ENCODE measurements at places on chromosomes 2 and 18.

DNA sequence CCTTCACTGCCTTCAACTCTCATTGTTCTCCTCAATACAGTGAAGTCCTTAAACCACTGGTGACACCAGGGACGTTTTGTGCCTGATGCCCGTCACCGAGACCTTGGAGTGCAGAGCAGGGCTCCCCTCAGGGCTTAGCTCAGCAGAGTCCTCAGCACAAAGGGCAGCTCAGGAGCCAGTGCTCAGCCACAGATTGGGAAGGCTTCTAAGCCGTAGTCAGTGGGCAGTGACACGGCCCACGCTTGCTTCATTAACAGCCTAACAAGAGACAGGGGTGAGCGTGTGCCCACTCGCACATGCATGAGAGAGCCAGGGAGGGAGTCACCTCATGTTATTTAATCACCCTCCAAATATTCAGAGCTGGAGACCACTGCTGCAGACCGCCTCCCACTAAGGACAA is 137.5 kb downstream of the SH3RF3 start:
- no peak for DNase-seq

DNA sequence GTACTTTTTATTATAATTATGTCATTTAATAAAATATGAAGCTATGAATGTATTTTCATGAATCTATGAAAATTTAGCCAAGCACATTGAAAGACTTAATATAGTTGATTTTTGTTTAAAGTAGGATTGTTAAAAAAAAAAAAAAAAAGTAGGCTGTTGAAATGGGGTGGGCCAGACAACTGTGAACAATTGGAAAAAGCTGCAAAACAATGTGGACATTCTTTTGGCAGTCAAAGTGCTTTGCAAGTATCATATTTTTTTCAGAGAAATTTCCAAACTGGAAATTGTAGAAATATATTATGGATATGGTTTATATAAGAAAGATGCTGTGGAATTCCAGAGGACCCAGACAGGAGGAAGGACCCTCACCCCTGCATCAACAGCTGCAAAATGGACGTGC is 82.1 kb downstream of the ETAA1 start:
- DNase-seq, result no peak

DNA sequence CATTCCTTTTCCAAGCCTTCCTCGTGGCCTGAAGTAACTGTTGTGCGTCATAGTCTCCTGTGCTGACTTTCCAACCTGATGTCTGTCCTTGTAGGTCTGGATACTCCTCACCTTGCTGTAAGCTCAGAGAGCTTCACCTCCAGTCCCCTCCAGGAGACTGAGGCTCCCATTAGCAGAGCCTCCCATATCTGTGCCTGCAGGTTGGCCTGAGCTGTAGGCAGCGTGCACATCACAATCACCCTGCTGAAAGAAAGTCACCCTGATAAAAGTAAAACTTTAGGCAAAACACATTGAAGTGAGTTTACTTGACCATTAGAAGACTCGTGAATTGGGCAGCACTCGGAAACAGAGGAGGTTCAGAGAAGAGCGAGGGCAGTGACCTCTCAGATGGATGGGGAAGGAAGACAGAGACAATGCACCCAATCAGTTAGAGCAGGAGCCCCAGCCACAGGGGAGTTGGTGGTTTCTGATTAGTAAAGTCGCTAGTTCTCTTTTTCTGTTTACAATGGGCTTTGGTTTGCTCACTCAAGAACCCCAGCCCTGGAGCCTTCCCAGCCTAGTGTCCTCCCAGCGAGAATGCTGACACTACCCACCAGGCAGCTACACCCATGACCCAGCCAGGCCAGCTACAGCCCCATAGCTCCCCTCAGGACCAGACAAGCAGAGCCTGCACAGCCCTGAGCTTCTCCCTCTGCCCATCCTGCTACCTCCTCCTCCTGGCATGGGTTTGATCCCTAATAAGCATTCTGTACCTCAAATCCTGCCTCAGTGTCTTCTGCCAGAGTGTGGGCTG is 12.1 kb upstream of the TPO start:
- no peak for DNase-seq

- DNase-seq, result no peak
Measured at GRCh38 chr2:96408616-96409015, 73.0 kb downstream of the NCAPH start.

- no peak for DNase-seq
Measured at GRCh38 chr2:70851704-70852103, 16.1 kb upstream of the CD207 start.

DNA sequence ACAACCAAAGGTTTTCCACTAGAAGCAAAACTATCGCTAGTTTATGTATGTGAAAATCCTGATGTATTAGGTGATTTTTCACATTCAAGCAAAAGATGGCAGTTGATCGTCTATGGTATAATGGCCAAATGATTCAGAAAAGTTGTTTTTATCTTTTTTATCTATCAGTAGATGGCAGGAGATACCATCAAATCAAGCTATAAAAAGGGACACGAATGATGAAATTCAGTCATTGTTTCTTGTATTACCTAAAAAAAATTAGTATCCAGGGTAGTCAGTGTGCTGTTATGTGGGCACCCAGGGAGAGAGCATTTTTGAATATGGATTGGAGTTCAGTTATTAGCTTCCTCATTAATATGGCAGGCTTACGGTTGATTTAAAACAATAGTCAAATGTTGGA is 22.9 kb upstream of the CAVIN2 start:
- no peak for DNase-seq

GRCh38 chr18:48627216-48627615 is 88.4 kb downstream of the CTIF start:
- no peak for DNase-seq

GRCh38 chr2:119713819-119714490 is 35.0 kb downstream of the TMEM177 start:
- no peak for DNase-seq

GRCh38 chr2:235940330-235940729 is 227.9 kb downstream of the GBX2 start:
- no peak for DNase-seq

GRCh38 chr2:102499558-102499957 is 26.5 kb downstream of the SLC9A4 start:
- DNase-seq, result no peak

- DNase-seq, result peak; percentile 10
Measured at GRCh38 chr2:197804758-197805714, 643 bp downstream of the PLCL1 start.

DNA sequence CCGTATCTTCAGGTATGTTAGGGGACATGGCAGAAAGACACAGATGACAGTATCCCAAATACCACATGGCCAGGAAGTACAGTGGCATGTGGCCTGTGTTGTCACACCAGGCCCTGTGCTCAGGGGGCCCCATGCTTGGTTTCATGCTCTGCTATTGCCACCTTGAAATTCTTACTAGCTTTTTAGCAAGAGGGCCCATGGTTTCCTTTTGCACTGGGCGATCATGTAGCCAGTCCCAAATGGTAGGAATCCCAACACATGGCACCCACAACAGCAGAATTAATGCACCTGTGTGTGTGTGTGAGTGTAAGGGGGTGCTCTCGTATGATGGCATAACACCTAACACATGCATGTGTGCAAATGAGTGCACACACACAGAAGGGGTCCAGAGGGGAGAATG is 39.2 kb downstream of the MYO7B start:
- no peak for DNase-seq

- peak; percentile 58 for DNase-seq
Measured at GRCh38 chr2:62321380-62322289, 125.7 kb downstream of the B3GNT2 start.

- no peak for DNase-seq
Measured at GRCh38 chr2:4551691-4552474, 848.5 kb downstream of the DCDC2C start.

DNA sequence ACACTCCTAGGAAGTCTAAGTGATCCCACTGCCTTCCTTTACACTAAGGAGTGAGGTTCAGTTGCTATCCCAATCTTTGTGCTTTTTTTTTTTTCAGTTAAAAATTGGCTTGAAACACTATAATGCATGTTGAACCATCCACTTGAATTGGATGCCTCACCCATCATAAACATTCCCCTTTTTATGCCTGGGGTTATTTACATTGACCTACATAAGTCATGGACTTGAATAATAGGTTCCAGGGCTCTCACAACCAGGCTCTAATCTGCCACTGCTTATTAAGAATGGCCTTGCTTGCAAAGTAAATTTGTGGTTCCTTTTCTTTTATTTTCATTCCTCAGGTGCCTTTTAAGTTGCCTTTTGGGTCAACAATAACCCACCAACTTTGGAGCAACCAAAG is 236.1 kb upstream of the MEIS1 start:
- DNase-seq, result no peak

DNA sequence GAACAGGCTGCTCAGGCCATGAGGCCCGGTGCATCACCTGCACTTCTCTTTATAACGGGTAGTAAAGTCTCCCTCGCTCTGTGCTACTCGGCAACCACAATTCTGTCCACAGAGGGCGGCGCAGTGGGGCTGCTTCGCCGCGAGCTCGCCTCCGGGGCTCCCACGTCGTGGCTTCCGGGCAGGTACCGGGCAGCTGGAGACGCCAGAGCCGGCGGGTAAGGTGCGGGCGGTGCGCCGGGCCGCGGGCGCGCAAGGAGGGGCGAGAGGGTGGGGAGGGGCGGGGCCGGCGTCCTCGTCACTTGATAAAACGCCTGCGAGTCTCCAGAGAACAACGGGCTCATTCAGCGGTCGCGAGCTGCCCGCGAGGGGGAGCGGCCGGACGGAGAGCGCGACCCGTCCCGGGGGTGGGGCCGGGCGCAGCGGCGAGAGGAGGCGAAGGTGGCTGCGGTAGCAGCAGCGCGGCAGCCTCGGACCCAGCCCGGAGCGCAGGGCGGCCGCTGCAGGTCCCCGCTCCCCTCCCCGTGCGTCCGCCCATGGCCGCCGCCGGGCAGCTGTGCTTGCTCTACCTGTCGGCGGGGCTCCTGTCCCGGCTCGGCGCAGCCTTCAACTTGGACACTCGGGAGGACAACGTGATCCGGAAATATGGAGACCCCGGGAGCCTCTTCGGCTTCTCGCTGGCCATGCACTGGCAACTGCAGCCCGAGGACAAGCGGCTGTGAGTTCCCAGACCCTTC is at the start of gene ITGA6:
ITGA6 (plus strand) TSS at position 331 of the 734 bp plus-strand sequence.
- DNase-seq, result peak; percentile 49

GRCh38 chr2:198297350-198297749 is 493.0 kb downstream of the PLCL1 start:
- DNase-seq, result no peak

GRCh38 chr2:173822889-173823542 is 142.2 kb downstream of the SP3 start:
- DNase-seq, result no peak

DNA sequence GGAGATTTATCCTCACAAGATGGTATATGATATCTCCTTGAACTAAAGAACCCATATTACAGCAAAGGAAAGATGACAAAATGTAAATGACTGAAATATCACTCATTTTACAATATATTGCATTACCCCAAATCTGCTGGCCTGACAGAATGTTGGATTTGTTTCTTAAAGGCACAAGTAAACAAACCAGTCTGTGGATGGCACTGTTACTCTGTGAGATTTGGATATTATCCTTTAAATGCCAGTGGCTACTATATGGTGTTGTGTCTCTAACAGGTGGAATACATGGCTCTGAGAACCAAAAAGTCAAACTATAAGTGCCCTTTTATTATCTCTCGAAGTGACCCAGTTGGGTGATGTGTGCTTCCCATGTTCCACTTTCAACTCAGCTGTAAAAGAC is 125.7 kb downstream of the PDE1A start:
- no peak for DNase-seq

DNA sequence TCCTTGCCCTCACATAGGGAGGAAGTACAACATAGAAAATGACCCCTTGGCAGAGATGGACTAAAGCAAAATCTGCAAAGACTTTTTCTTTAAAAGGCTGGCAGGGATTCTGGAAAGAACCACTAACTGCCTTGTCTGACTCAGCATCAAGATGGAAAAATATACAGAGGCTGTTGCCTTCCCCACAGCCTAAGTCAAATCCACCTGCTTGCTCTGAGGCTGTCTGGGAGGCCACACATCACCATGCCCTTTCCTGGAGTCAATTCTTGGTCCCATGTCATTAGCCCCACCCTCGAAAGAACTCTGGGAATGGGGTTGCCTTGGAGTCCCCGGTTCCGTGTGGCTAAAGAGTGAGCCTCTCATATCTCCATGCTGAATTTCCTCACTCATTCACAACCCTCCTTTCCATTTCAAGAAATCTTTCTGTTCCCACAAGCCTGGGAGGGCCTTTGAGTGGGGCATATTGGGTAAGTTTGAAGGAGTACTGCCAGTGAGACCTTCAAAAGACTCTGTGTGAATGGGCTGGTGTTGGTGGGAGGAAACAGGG is 39.4 kb downstream of the BMP10 start:
- DNase-seq, result no peak

- DNase-seq, result no peak
Measured at GRCh38 chr2:46505472-46505783, 26.1 kb downstream of the TMEM247 start.

DNA sequence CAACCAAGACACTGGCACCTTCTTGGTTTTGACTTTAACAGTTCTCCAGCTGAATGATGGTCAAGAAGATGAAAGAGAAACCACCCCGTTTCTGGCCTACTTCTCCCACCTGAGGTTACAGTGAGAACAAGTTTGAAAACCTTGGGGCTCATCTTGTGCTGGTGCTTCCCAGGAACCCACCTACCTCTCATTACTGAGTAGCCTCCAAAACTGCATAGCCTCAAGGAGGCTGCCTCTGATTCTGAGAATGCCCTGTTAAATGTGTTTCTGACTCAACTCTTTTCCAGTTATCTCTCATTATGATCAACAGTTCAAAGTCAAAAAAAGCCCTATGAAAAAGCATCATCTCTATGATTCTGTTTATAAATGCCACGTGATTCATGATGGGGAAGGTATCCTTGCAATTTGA is 121.9 kb downstream of the CACNB4 start:
- no peak for DNase-seq

GRCh38 chr2:24924732-24925131 is 4.7 kb upstream of the ADCY3 start:
- DNase-seq, result no peak

DNA sequence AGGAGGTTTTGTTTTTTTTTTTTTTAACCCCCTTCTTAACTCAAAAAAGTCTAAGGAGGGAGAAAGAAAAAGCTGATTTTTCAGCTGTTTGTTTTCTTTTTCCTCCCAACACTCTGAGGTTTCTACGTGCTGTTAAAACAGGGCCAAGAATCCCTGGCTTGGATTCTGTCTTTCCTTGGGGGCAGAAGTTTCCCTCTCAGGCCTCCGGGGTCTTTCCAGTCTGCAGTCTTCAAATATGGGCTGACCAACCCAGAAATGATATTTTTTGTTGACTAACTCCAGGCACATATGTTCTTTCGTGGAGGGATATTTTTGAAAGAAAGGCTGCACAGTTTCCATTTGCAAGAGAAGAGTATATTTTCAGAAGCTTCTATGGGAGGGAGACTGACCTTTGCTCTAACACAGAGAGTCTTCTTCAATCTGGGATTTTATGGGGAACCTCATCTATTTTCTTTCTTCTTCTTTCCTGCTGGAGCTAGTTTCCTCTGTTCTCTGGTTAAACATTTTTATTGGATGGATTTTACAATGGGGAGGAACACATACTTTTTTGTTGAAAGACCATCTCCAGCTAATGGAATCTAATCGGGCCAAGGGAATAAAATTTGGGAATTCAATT is 93.3 kb upstream of the SPRED2 start:
- no peak for DNase-seq
